Glutamatergic neuron (in vitro differentiated cells): ENCODE measurements at places on chromosomes 7 and 10. TPM values are rescaled to one million over a fixed set of nuclear protein-coding genes. Genes with fewer than 3 reads are reported as not detected.

Gene ODAD2
- not detected for total RNA-seq

Gene HGF
- total RNA-seq: not detected

DNA sequence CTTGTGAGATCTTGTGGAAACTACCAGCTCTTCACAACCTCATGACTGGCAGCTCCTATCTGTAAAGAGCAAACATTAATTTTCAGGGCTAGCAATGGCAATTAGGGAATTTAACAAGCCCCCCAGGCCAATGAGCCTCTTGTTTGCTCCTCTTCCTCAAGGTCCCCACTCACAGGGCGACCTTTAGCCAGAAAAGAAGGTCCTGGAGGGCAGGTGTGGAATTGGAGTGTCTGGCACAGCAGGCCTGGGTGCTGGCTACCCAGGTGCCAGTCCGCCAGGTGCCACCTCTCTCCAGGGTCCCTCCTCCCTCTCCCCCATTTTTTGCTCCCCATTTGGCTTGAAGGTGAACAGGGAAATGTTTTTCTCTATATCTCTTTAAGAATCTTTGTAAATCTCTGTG, 1.9 kb upstream of the CEP55 start:
- no peak for DNase-seq

DNA sequence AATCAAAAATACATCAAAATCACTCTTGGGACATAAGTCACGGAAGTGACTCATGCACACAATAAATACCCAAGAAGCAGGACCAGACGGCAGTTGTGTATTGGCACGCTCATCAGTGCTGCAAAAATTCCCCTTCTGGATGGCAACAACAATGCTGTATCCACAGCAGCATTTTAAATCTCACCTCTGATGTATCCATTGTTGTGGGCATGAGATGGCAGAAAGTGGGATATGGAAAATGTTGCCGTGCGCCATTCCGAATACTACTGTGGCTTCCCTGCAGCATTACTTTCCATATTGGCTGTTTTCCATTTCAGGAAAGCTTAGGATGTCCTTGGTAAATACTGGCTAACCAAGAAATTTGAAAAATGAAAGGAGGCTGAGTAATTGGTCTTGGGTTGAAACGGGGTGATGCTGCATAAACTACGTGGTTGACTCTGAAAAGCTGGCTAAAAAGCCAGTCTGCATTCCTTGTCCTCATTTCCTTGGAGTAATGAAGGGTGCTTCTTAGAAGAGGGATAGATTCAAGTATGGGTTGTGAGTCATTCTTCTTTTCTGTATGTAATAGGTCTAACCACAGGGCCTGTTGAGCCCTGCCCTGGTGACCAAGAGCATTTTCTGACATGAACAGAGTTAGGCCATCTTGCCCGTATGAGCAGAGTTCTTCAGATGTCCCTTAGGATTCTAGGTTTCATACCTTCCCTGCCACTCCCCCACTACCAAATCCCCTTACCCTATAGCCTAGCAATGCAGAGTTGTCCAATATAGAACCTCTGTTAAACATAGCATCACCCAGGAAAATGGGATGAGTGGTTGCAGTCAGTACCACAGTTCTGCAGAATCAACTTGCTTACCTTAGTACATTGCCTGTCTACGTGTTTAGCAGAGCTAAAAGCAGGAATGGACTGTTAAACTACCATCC, 36.3 kb upstream of the TOMM7 start:
- no peak for DNase-seq

DNA sequence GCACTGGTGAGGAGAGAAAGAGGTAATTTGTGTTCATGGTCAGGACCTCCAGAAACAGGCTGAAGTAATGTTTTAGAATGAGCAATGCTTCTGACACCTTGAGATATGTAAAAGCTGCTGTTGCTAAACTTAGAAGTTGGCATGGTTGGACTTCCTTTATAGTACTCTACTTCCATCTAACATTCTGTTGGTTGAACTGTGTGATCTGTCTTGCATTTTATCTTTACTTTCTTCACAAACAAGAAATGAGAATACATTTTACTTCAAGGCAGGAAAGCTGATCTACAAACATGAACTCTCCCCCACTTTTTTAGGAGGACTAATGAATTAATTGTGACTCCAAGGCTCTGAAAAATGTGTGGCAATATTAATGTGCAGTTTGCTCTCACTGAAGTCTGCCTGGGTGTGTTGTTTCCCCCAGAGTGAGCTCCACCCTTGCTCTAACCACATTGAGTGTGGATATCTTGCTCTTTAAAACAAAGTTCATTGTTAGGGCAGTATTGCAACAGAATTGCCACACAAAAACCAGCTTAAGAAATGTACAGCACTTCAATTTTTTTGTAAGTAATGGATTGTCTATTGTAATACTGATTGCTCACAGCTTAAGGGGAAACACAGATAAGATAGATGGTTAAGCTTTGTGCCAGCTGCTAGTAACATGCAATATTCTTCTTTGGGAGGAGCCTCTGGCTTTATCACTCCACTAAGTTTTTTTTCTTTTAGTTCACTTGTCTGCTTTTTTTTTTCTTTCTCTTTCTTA, 69.0 kb downstream of the ADD3 start:
- DNase-seq: no peak
